ENCODE measurements at places on chromosomes 1 and 21.

GRCh38 chr1:76713535-76713934 lies 153.7 kb upstream of the ST6GALNAC5 start:
- no peak for DNase-seq

DNA sequence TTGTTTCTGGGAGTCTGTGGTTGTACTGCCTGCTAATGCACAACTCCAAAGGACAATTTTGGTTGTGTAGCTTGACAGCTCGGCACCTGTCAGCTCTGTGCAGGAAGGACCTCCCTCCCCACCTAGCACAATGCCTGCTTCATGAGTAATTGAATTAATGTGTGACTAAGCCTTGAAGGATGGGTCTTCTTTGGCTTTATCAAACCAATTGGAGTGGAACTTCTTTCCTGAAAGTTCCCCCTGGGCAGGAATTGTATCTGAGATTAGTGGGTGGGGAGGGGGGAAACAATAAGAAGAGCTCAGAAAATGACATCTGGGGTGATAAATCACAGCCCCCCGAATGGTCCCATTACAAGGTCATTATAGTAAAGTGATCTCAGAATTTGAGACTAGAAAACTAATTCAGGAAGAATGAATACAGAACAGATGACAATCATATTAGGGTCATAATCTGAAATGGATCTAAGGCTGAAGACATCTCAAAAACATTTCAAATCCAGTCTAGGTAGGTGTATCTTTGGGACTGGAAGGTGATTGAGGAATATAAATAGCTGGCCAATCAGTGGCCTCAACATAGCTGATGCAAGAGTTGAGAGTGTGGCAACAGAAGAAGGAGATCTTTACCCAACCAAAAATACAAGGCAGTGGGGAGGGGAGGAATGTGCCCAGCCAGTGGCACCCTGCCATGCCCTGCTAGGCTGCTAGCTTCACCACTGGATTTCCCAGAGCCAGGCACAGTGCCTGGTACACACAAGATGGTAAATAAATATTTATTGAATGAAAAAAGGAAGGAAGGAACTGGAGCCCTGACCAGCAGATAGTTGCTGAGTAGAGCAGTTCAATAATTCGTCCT lies 10.1 kb upstream of the SESN2 start:
- DNase-seq, result no peak

GRCh38 chr1:219837274-219837993 lies 90.9 kb downstream of the SLC30A10 start:
- peak; percentile 28 for DNase-seq

- DNase-seq, result no peak
These were observed 148.0 kb upstream of the ZRANB2 start for GRCh38 chr1:71228742-71229365.

GRCh38 chr1:12472798-12473551 lies 145.0 kb downstream of the DHRS3 start:
- DNase-seq, result no peak

GRCh38 chr1:25195835-25196234 lies 36.5 kb downstream of the SYF2 start:
- DNase-seq, result no peak

- DNase-seq, result no peak
These were observed 153.2 kb downstream of the NTNG1 start for GRCh38 chr1:107293901-107294613.

DNA sequence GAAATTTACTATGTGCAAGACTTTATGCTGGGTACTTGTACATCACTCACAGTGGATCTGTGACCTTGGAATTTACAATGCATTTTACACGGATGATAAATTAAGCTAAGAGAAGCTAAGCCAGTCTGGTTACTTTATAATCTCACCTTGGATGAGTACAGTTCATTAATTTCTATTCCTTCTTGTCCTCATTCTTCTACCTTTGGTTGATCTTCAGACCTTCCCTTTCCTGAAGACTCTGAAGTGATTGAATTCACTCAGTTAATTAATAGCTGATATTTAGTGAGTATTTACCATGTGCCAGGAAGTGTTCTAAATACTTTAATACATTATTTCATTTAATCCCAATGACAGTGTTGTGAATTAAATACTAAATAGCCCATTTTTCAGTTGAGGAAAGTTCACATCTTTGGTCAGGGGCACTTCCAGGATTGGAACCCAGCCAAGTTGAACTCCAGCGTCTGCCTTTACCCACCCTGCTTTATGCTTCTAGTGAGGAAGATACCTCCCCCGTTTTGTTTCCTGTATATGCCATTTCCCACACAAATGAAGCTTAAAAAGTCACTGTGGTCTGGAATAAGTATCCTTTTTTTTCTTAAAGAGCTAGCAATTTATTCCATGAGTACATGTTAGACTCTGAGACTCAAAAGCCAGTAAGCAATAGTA lies 146.6 kb downstream of the TLR5 start:
- no peak for DNase-seq

- peak; percentile 77 for DNase-seq
These were observed 996 bp upstream of the MGST3 start for GRCh38 chr1:165629848-165630628.

DNA sequence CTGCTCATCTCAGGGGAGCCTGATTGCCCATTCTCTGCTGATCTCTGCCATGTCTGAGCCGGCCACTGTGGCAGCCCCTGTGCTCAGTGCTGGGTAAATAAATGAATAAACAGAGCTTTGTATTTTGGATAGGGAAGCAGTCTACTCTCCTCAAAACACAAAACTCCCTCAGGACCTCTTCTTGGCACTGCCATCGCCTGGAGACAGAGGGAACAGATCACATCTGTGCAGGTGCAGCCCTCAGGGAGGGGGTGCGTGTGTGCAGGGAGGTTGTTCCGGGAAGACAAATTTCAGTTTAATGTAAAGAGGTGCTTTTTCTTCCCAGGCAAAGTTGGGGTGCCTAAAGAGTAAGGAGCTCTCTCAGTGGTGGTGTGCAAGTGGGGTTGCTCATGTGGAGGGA lies 7.7 kb upstream of the FAM167B start:
- no peak for DNase-seq

DNA sequence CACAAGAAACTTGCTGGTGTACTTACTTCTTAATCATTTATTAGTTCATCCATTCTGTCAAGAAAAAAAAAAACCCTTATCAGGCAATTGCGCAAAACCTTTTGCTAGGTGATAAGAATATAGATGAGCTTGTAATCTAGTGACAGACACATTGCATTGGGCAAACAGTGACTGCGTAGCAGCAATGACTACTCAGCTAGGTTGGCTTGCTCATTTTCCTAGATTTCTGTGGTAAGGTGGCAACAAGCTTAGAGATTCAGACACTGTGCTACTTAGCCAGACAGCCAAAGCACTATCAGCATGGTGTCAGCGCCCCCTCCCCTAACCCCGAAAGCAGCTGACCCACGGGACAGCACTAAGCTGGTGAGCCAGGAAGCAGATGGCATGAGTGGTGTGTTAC lies 203.1 kb downstream of the BARHL2 start:
- no peak for DNase-seq

GRCh38 chr1:44290250-44291094 lies 64.6 kb downstream of the ERI3 start:
- DNase-seq, result no peak

- DNase-seq, result no peak
These were observed 22.8 kb upstream of the CFAP126 start for GRCh38 chr1:161390559-161390858.

DNA sequence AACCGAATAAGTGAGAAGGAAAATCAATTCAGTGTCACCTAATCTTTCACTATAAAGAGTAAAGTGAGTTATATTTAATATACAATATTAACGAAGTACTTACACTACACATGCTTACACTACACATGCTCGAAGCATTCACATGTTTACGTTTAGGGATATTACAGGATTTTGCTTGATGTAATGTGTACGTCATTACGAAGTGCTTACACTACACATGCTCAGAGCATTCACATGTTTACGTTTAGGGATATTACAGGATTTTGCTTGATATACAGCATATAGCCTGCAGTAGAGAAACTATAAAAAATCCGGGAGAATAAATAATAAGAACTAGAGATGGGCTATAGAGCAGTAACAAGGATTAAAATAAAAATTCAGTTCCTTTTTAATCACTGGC lies 538.8 kb upstream of the CXADR start:
- DNase-seq, result no peak

DNA sequence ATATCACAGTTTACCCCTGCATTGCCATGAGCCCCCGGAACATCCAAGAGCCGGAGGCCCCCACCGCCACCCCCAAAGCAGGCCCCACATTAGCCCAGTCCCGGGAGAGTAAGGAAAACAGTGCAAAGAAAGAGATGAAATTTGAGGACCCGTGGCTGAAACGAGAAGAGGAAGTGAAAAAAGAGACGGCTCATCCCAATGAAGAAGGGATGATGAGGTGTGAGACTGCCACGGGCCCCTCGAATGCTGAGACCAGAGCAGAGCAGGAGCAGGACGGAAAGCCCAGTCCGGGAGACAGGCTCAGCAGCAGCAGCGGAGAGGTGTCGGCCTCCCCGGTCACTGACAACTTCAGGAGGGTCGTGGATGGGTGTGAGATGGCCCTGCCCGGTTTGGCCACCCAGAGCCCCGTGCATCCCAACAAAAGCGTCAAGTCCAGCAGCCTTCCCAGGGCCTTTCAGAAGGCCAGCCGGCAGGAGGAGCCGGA lies 532.4 kb downstream of the KIF26B start:
- no peak for DNase-seq

- peak; percentile 37 for DNase-seq
These were observed 5.2 kb downstream of the CAPN9 start for GRCh38 chr1:230752407-230752806.

GRCh38 chr1:18597160-18598042 lies 33.2 kb upstream of the PAX7 start:
- peak; percentile 15 for DNase-seq

DNA sequence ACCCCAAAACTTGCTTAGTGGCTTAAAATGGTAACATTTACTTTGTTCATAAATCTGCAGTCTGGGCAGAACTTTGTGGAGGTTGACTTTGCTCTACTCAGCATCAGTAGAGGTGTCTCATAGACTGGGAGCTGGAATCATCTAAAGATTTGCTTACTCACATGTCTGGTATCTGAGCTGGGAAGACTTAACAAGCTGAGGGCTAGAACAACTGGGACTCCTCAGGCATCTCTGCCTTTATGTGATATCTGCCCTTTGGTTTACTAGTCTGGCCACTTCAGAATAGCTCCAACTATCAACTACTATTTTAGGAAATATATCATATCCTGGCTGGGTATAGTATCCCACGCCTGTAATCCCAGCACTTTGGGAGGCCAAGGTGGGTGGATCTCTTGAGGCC lies 82.5 kb downstream of the C4BPA start:
- DNase-seq, result no peak

DNA sequence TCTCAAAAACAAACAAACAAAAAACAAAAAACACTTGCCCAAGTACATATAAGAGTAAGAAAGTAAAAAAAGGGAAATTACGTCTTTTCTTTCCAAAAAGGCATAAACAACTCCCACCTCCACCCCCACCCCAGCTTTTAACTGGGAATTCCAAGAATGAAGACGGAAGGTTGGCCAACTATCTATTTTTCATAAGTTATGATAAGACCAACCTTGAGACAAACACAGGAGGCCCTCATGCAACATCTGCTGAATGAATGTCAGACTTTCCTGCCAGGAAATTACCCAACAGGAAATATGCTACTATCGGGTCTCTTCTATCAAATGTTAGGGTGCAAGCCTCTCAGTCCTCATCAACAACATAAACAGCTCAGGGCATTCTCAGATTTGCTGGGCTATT lies 1.9 kb downstream of the BSDC1 start:
- DNase-seq, result no peak

DNA sequence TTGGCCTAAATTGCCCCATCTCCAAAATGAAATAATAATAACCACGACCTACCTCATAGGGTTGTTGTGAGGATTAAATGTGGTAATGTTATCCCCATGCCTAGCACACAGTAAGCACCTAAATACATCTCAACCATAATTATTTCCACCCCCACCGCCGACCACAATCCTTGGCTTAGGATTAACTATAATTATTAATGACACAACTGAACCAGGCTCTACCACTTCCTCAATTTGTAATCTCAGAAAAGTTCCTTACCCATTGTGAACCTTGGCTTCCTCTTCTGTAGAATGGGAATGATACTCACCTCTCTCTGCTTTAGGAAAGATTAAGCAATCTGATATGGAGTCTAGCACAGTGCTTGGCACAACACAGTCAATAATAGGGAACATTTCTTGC lies 44.3 kb upstream of the TACSTD2 start:
- DNase-seq, result no peak

GRCh38 chr1:25689686-25690381 lies 73.2 kb downstream of the MAN1C1 start:
- no peak for DNase-seq

- DNase-seq, result no peak
These were observed 91.3 kb upstream of the VAMP3 start for GRCh38 chr1:7679873-7680206.

DNA sequence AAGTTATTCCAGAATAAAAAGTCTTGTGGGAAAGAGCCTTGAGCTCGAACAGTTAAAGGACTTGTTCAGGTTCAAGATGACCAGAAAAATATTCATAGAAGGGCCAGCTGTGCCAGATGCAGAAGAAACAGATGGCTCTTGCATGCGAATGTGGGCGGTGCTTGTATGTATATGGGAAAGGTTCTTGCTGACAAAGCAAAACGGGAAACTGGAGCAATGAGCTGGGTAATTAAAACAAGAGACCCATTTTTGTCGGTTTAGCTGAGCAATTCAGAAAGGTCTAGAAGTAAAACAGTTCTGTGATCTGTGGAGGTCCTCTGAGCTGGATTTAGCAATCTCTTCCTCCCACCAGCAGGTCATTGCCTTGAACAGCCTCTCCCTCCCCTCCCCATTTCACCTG lies 107.2 kb upstream of the MARK1 start:
- no peak for DNase-seq

DNA sequence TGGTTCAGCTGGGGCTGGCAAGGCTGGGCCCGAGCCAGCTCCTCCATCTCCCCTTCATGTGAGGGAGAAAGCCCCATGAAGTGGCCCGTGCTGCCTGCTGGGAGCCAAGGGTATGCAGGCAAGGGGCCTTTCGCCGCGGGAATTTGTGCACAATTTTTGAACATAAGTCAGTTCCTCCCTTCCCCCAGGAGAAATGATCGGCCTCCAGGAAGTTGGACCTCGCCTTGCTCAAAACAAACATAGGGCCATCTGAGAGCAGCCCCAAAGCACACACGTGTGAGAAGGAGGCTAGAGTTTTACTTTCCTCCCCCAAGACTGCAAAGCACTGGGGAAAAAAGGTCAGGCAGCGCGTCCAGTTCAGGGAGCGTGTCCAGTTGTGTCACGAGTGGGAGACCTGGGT lies 64.7 kb downstream of the PRDM16 start:
- DNase-seq, result no peak

GRCh38 chr1:19910650-19911049 lies 12.8 kb downstream of the PLA2G2E start:
- no peak for DNase-seq

DNA sequence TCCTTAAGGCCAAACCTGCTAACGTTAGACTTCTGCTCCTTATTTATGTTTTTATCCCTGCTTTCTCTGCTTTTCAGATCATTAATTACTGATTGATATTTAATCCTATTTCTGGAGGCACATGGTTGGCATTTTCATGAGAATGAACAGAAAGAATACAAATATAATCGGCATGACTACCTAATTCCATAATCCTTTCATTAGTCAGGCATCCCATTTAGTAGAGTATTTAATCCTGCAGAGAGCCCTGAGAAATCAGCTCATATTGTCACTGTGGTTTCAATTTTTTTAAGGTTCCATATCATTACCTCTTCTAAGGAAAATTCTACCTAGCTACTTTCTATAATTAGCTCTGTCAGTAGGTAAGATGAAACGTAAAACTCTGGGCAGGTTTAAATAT lies 238.8 kb downstream of the NCAM2 start:
- no peak for DNase-seq

Measured in NCI-H748 treated with DMSO at 0.1 percent for 48 hours (cell line).